ENCODE measurements at places on chromosomes 7 and 10.
A peak's percentile ranks its signal among the peaks of the same experiment; 100 is the strongest.

DNA sequence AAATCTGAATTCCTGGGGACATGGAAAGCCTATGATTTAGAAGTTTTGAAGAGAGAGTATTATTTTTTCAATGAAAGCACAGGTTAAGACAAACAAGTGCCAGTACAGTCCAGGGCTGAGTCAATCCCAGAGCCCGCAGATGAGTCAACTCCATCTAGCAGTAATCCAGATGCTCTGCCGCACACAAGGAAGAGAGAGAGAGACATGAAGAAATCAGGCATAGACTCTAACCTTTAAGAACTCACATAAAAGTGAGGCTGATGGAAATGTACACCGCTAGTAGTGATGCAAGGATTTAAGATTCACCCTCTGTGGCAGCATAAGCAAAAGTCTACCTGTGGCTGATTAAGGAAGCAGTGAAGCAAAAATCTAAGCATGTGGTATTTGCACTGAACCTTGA is 651.5 kb downstream of the TNS3 start:
- peak; percentile 97 for ATAC-seq

- no peak for ATAC-seq
These were observed 155.8 kb downstream of the GPAM start for GRCh38 chr10:112027731-112028280.

GRCh38 chr10:57743711-57744110 is 524.0 kb downstream of the IPMK start:
- ATAC-seq = no peak

- no peak for ATAC-seq
These were observed 207.2 kb upstream of the SVIL start for GRCh38 chr10:29841724-29842649.

- ATAC-seq = no peak
These were observed 72.5 kb downstream of the FAM13C start for GRCh38 chr10:59289853-59290252.

DNA sequence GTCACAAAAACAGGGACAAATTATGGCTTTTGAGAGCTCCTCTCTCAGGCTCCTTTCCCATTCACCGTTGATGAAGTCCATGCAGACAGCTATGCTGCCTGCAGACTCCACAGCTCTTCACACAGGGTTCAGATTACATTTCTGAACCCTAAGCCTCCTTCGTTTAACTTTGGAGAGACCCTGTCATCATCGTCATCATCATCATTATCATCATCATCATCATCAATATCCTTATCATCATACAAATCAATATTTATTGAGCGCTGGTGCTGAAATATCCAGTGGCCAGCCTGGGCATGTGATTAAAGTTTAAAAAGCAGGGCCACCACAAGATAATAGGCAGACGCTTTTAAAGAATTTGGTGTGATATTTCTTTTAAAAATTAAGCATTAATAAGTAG is 66.6 kb downstream of the FRMPD2 start:
- ATAC-seq = no peak
